Osteocyte (in vitro differentiated cells): ENCODE measurements at places on chromosomes 4 and X. TPM values are rescaled to one million over a fixed set of nuclear protein-coding genes. Genes with fewer than 3 reads are reported as not detected.
A peak's percentile ranks its signal among the peaks of the same experiment; 100 is the strongest.

DNA sequence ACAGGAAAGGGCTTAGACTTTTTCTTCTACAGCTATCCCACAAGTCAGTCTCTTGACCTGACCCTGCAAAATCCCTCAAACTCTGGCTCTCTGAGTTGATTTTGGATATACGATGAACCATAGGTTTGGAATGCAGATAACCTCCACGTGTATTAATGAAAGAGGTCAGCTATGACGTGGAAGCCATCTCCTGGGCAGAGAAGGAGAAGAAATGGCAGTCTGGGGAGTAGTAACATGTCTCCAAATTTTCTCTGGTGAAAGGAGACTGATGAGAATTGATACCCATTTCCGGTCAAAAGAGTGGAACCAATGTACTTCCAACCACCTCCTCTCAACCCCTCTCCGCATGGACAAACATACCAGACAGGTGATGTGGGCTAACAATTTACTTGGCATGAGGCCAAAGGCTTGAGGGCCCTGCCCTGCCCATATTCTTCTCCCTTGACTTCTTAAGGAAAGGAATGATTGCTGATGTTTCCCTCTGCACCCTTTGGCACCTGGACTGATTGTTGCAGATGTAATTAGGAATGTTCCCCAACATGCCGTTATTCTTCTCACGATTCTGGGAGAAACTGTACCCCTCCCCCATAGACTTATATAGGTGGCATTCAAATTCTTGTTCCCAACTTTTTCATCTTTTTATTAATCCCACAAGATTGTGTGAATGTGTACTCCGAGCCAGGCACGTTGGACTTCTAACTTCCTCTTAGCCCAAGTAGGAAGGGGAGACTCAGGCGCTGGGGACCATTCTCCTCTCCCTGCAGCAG is 580 bp upstream of the PLS3 start:
- peak overlapping the region; percentile 100 for H3K4me3 ChIP-seq
- peak overlapping the region; percentile 99 for H3K27ac ChIP-seq
- H3K27me3 ChIP-seq = no peaks in the 10 kb centered on the region
- DNase-seq = no peak
- H3K36me3 ChIP-seq = peaks cover 13% of the 10 kb centered on the region

GRCh38 chrX:96824166-96824565 is 59.5 kb upstream of the RPA4 start:
- no peak for DNase-seq
- no peak overlapping the region for H3K27ac ChIP-seq
- no peak overlapping the region for H3K4me3 ChIP-seq
- H3K4me1 ChIP-seq = no peaks in the 10 kb centered on the region
- no peaks in the 10 kb centered on the region for H3K36me3 ChIP-seq
- H3K27me3 ChIP-seq = no peaks in the 10 kb centered on the region

GRCh38 chrX:149518236-149518635 is 13.1 kb upstream of the IDS start:
- H3K27me3 ChIP-seq = peaks cover 3% of the 10 kb centered on the region
- no peak overlapping the region for H3K27ac ChIP-seq
- H3K4me1 ChIP-seq = no peaks in the 10 kb centered on the region
- H3K4me3 ChIP-seq = no peak overlapping the region
- no peak for DNase-seq

GRCh38 chrX:10901290-10901633 is 209.9 kb upstream of the HCCS start:
- H3K4me1 ChIP-seq = peaks cover 10% of the 10 kb centered on the region
- H3K36me3 ChIP-seq = no peaks in the 10 kb centered on the region
- no peak overlapping the region for H3K4me3 ChIP-seq
- no peak for DNase-seq
- H3K27ac ChIP-seq = no peak overlapping the region

GRCh38 chr4:105415281-105415744 is 58.5 kb downstream of the PPA2 start:
- no peak for DNase-seq
- no peaks in the 10 kb centered on the region for H3K4me1 ChIP-seq
- no peaks in the 10 kb centered on the region for H3K27me3 ChIP-seq
- peaks cover 37% of the 10 kb centered on the region for H3K36me3 ChIP-seq

DNA sequence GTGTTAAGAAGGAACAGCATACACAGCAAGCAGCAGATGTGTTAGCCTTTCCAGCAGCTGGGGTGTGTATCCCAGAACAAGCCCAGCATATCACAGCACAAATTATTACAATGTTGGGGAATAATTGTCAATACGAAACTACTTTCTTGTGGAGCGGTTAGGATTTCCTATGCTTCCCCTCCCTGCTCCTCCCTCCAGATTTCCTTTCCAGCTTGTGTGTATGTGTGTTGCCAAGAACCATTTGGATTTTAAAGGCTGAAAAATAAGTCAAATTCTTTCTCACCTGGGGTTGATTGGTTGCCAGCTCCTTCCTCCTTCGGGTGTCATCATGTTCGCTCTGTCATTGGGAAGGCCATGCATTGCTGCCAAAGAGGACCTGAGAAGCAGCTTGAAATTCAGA is 178.2 kb upstream of the FRMPD4 start:
- H3K4me3 ChIP-seq = no peak overlapping the region
- H3K4me1 ChIP-seq = no peaks in the 10 kb centered on the region
- no peaks in the 10 kb centered on the region for H3K36me3 ChIP-seq
- H3K27ac ChIP-seq = no peak overlapping the region
- DNase-seq = no peak
- no peaks in the 10 kb centered on the region for H3K27me3 ChIP-seq

DNA sequence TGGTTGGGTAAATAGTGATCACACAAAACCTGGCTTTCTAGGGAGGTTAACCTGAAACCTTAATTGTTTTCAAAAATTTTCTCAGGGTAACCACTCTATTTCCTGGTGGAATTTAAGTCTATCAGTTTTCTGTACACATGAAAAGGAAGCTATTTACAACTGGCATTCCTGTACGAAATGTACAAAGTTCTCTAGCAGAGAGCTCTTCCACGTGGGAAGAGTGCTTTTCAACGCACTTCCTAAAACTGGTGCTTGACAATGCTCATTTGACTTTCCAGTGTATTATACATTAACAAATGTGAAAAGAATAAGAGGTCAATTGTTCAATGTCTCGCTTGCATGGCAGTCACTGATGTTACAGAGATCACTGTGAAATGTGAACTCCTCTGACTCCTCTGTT is 2.8 kb upstream of the SOD3 start:
- H3K4me3 ChIP-seq = no peak overlapping the region
- DNase-seq = peak; percentile 0
- peaks cover 1% of the 10 kb centered on the region for H3K36me3 ChIP-seq
- no peak overlapping the region for H3K27ac ChIP-seq

GRCh38 chr4:10084651-10085358 is 31.8 kb downstream of the WDR1 start:
- no peak overlapping the region for H3K27ac ChIP-seq
- DNase-seq = no peak
- H3K36me3 ChIP-seq = peaks cover 59% of the 10 kb centered on the region
- no peaks in the 10 kb centered on the region for H3K27me3 ChIP-seq
- no peak overlapping the region for H3K4me3 ChIP-seq

DNA sequence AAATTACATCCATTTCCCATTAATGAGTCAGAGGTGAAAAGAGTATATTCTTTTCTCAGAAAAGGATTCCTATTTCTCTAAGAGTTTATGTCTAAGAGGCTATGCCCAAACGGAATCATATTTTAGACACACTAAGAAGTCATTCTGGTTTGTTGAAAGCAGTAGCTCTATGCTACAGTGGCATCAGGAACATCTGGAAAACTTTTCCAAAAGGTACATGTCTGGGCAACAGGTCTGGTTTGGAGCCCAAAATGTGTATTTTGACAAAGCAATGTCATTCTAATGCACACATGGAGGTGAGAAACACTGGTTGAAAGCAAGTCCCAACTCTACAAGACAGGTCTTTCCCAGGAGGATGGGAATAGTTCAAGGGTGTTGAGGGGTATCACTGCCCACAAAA is 56.1 kb downstream of the APBB2 start:
- no peaks in the 10 kb centered on the region for H3K27me3 ChIP-seq
- no peaks in the 10 kb centered on the region for H3K36me3 ChIP-seq
- H3K4me3 ChIP-seq = no peak overlapping the region
- peaks cover 55% of the 10 kb centered on the region for H3K4me1 ChIP-seq
- H3K27ac ChIP-seq = no peak overlapping the region

DNA sequence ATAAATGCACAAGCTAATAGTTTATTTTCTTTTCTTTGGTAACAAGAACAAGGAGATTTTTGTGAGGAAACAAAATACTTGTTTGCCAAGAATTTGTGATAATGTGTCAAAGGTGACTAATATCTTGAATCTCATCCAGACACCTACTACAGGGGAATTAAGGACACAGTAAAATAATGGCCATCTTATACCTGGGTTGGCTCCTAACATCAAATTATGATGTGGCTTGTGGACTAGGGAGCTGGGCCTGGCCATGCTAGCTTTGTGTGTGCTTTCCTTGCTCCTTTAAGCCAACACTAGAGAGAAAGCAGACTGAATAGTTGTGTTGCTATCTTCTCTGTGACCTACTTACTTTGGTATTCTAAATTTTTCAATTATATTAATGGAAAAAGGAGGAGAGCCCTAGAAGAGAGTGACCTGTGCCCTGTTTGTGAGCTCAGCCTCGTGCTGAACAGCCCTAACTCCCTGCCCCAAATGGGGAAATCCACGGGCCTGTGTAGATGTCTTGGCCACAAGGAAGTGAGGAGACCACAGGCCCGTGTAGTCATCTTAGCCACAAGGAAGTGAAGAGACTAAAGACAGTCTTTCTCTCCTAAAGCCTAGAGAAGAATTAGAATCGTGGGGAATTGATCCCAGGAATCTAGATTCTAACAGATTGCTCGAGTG is 23.3 kb downstream of the ARHGAP24 start:
- no peak overlapping the region for H3K27ac ChIP-seq
- DNase-seq = no peak
- no peaks in the 10 kb centered on the region for H3K4me1 ChIP-seq
- H3K27me3 ChIP-seq = peaks cover 3% of the 10 kb centered on the region
- no peak overlapping the region for H3K4me3 ChIP-seq
- no peaks in the 10 kb centered on the region for H3K36me3 ChIP-seq

GRCh38 chr4:123020285-123020684 is 97.9 kb upstream of the NUDT6 start:
- H3K27ac ChIP-seq = no peak overlapping the region
- H3K36me3 ChIP-seq = no peaks in the 10 kb centered on the region
- H3K4me3 ChIP-seq = no peak overlapping the region

- no peak overlapping the region for H3K4me3 ChIP-seq
- no peaks in the 10 kb centered on the region for H3K36me3 ChIP-seq
- H3K27me3 ChIP-seq = no peaks in the 10 kb centered on the region
- H3K27ac ChIP-seq = peak overlapping the region; percentile 58
Observed at GRCh38 chr4:123785538-123785937, 388.9 kb downstream of the SPRY1 start.

DNA sequence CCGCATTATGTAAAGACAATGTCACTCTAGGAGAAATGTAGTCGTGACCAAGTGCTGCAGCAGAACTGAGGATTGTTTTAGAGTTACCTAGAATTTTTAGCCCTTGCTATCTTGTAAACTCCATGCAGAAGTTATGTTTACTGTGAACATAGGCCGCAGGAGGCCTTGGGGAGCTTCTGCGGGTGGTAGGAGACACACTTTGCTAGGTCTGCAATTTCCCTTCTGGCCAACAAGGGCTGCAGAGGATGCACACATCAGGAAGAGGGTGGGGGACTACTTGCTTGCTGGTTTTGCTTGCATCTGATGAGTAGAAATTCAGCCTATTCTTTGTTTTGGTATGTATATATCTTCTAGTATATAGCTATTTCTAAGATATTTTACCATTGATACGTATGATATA is 23.1 kb downstream of the BANK1 start:
- H3K27ac ChIP-seq = no peak overlapping the region
- no peaks in the 10 kb centered on the region for H3K36me3 ChIP-seq
- H3K4me3 ChIP-seq = no peak overlapping the region
- peaks cover 5% of the 10 kb centered on the region for H3K4me1 ChIP-seq

DNA sequence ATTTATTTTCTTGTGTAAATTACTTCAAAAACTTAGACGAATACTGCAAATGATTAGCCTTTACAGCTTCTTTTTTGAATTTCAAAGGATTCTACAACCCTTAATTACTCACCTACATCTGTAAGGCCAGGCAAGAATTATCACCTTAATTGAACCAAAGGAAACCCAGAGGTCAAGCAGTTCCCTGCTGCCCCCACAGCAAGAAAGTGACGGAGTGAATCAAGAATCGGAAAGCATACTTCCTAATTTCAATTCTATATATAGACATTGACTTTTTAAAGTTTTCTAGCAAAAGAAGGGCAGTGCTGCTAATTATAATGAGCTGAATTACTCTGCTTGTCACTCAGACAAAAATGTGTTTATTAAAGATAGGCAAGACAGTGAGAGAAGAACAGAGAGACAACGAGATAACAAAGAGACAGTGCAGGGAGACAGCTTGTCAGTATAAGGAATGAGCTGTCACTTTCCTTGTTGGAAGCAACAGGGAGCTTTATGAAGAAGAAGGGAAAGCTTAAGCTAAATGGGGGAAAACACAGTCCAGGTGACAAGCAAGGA is 47.5 kb upstream of the SPANXN4 start:
- H3K4me3 ChIP-seq = no peak overlapping the region
- no peak overlapping the region for H3K27ac ChIP-seq

Gene NAA11
- not detected in 2 replicates for total RNA-seq

Gene TLR3
- total RNA-seq = 7.5 and 8.2 TPM in 2 replicates

Gene OTUD6A
- total RNA-seq = not detected in 2 replicates
